Stomach (tissue), 19 donors: ENCODE measurements at places on chromosomes 4 and X. TPM values are rescaled to one million over a fixed set of nuclear protein-coding genes. Genes with fewer than 3 reads are reported as not detected.

GRCh38 chr4:646460-646859, 21.1 kb downstream of the PDE6B start:
- DNase-seq = no peak

The GAGE2A gene
- not detected for total RNA-seq

- no peak for DNase-seq
Observed at GRCh38 chr4:132180020-132180427, 969.1 kb upstream of the PCDH10 start.

DNA sequence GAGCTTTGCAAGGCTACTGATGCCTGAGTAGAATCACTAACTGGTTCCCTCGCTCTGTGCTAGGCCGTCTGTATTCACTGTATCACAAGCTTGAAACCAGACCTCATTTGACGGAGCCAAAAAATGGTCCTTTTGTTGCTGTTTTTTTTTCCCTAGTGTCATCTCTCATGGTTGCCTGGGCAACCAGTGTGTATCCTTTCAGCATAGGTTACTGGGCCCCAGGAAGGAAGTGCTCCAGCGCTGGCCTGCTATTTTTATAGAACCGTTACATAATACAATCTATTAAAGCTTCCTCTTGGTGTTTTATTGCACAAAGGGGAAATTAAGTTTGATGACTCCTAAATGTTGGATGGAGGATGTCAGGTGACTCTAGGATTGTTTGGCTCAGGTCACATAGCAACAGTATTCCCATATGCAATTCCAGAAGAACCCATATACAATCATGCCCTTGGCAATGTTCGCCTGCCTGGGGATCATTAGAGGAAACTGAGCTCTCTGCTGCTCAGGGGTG, 220.4 kb downstream of the SPRY1 start:
- peak; percentile 29 for DNase-seq

GRCh38 chrX:130098210-130098552, 12.1 kb downstream of the ELF4 start:
- no peak for DNase-seq

DNA sequence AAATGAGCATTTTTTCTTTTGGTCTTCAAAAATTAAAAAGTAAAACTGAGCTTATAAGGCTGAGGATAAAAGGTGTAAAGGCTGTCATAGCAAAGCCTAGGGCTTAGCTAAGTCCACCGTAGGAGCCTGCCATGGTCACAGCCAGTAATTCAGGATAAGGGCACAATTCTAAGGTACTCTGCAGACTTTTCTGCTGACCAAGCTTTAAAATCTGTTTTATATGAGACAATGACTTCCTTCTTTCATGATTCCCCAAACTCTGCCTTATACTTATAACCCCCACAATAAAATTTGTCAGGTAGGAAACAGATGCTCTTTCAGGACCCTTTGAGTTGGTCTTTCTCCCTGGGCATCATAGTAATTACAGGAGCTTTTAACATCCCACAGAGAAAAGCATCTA, 138.5 kb downstream of the COL4A6 start:
- DNase-seq = no peak

DNA sequence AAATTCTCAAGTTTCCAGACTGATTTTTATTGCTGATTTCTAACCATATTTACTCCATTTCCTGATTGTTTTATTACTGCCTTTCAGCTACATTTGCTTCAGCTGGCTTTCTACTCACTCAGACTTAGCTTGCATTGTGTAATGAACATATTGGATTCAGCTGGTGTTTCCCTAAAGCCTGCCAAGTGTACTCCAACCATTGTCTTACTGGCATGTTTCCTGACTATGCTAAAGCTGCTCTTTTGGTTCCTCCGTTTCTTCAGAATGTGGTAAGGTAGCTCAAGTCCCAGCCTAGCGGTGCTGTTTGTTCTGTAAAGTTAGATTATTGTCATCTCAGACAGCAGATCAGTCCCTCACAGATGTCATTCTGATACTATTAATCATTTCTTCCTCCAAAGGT, 53.1 kb upstream of the GLRA2 start:
- DNase-seq = peak; percentile 55

- DNase-seq = peak; percentile 57
Observed at GRCh38 chrX:39011454-39012221, 210.4 kb downstream of the MID1IP1 start.

GRCh38 chrX:734362-734761, 103.8 kb downstream of the SHOX start:
- DNase-seq = no peak

The AR gene
- 8.8 TPM for total RNA-seq
